ENCODE measurements at places on chromosomes 2 and 18. TPM values are rescaled to one million over a fixed set of nuclear protein-coding genes. Genes with fewer than 3 reads are reported as not detected.

FAM161A gene
- total RNA-seq: 0.78 TPM

LPIN1 gene
- total RNA-seq: 62.4 TPM

HOXD4 gene
- not detected for total RNA-seq

MC2R gene
- not detected for total RNA-seq

PRSS56 gene
- 0.19 TPM for total RNA-seq

PIEZO2 gene
- 0.32 TPM for total RNA-seq

SH3RF3 gene
- total RNA-seq: 6.6 TPM

CSRNP3 gene
- 4.1 TPM for total RNA-seq

All from Right ventricle myocardium superior (tissue), 1 donor.